ENCODE measurements at places on chromosomes 7 and 10. TPM values are rescaled to one million over a fixed set of nuclear protein-coding genes. Genes with fewer than 3 reads are reported as not detected.

GRCh38 chr10:4006858-4007257 is 221.8 kb upstream of the KLF6 start:
- no peak for DNase-seq

- peak; percentile 63 for DNase-seq
Measured at GRCh38 chr10:103663802-103664201, 170.3 kb downstream of the NEURL1 start.

DNA sequence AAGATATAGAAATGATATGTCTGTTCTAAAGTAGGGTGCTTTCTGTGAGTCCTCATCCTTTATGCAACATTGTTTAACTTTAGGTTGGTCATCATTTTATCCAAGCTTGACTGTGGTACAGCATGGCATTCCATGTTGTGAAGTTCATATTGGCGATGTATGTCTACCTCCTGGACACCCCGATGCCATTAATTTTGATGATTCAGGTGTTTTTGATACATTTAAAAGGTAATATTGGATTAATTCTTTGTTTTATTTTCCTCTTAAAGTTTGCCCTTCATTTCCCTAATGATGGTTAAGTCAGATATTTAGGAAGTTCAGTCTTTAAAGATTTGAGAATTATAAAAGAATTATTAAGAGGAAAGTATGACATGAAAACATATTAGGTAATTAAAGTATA is 21.3 kb downstream of the HBP1 start:
- no peak for DNase-seq

DNA sequence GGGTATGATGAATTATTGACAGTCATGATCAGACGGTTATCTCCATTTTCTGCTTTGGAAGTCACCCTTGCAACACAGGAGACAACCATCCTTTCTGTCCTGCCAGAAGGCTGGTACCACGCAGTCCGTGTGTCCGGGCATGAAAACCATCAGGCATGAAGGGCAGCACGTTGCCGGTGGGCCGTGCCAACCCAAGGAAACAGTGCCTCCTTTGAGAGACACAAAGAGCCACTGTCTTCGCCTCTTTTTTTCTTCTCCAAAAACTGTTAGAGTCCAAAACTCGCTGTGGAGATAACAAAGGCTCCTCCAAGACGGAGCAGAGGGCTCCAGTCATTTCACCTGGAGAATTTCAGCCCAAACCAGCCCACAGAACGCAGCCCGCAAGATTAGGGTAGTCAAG is 60.4 kb upstream of the ARHGAP21 start:
- DNase-seq: no peak

FAM25G gene
- total RNA-seq: not detected

LRRC18 gene
- total RNA-seq: not detected

DNA sequence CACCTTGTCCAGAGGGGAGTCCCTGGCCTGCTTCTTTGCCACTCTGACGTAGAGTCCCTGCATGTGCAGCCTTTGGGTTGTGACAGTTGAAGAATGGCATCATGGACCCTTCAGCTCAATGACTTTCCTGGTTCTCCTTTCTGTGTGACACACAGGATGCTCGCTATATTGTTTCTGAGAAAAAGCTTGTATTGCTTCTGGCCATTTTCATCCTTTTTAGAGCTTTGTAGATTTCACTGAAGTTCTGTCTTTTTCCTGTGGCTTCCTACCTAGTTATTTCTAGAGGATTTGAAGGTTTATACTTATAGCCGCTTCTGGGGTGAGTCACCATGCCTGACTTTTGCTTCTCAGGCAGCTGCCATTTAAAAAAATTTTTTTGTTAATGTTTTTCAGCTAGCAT is 27.0 kb downstream of the SND1 start:
- DNase-seq: no peak

GRCh38 chr10:3468919-3469638 is 296.5 kb upstream of the PITRM1 start:
- DNase-seq: peak; percentile 66

- DNase-seq: peak; percentile 67
Measured at GRCh38 chr10:102133373-102134195, 744 bp downstream of the PPRC1 start.

OR6B1 gene
- not detected for total RNA-seq

- peak; percentile 19 for DNase-seq
Measured at GRCh38 chr7:71752171-71752935, 620.4 kb downstream of the GALNT17 start.

TAS2R4 gene
- total RNA-seq: 0.20 TPM

DNA sequence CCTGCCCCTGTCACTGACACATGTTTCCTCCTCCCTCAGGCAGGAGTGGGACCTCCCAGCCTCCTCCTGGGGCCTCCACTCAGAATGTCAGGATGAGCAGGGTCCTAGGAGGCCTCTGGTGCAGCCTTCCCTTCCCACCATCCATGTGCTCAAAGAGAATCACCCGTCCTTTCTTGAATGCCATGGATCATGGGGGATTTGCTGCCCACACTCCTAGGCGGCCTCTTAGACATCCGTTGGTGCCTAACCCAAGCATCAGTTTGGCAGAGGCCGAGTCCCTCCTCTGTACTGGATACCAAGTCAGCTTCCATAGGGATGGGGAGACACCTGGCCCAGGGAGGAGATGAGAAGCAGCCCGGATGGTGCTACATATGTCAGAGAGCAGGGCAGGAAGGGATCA is 7.0 kb downstream of the NOS3 start:
- no peak for DNase-seq

- no peak for DNase-seq
Measured at GRCh38 chr7:15874774-15875173, 188.3 kb upstream of the MEOX2 start.

MCM10 gene
- 0.17 TPM for total RNA-seq

GRCh38 chr10:78148216-78148960 is 114.7 kb downstream of the RPS24 start:
- DNase-seq: no peak

- DNase-seq: no peak
Measured at GRCh38 chr7:102456327-102456726, 8.3 kb downstream of the ALKBH4 start.

C10orf143 gene
- total RNA-seq: 2.8 TPM

- DNase-seq: peak; percentile 58
Measured at GRCh38 chr10:17643339-17643754, 604 bp upstream of the STAM start.

DNA sequence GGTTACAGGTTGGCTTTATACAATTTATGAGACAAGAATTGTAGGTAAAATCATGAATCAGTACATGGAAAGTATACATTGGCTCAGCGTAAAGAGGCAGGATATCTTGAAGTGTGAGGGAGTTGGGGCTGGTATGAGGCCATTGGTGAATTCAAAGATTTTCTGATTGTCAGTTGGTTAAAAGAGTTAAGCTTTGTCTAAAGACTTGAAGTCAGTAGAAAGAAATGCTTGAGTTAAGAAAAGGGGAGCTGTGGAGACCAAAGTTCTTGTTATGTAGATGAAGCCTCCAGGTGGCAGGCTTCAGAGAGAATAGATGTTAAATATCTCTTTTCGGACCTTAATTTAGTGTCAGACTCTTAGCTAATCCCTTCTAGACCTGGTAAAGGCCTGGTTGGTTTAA is 341.0 kb downstream of the GALNT17 start:
- no peak for DNase-seq

DNA sequence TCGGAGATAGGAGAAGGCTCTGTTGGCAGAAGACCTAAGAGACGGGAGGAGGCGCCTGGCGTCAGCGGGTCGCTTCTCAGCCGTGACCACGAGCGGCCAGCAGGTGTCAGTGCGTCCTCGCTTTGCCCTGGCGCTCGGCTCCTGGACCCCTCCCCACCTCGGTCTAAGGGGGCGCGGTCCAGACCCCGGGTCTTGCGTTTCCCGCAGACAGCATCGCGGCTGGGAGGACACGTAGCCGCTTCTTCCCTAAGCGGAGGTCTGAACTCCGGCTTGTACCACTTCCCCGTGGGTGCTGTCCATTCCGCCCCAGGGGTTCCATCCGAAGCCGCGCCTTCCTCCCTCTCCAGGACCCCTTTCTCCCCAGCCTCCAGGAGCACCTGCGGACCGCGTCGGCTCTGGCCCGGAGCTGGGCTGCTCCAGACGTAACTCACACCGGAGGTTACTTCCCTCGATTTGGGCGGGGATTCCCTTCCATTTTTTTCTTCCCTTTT is 593 bp upstream of the ADRA2A start:
- DNase-seq: peak; percentile 31

DNA sequence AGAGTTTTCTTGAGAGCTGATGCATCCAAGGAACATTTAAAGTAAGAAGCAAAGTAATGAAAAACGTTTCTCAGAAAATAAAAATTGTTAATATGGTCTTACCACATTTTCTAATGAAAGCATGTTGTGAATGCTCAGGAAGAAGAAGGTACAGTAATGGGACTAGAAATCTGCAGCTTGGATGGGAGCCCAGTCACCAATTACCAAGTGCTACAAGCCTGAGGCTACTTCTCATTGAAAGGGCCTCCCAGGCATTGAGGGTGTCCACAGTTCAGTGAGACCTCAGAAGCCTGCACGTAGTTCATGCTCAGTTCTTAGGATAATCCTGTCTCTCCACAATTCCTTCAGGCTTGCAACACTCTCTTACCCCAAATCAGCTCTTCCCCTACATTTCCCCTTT is 17.6 kb downstream of the PTN start:
- no peak for DNase-seq

DNA sequence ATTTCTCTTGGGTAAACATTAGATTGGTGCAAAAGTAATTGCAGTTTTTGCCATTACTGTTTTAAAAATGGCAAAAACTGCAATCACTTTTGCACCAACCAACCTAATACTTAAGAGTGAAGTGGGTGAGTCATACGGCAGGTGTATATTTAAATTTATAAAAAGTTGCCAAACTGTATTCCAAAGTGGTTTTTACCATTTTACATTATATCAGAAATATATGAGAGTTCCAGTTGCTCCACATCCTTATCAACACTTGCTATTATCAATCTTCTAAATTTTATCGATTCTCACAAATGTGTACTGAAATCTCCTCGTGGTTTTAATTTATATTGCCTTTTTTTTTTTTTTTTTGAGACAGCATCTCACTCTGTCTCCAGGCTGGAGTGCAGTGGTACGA is 3.5 kb upstream of the SCRN1 start:
- no peak for DNase-seq

- no peak for DNase-seq
Measured at GRCh38 chr7:107712025-107712424, 31.9 kb upstream of the CBLL1 start.

CARD11 gene
- 0.27 TPM for total RNA-seq

DNA sequence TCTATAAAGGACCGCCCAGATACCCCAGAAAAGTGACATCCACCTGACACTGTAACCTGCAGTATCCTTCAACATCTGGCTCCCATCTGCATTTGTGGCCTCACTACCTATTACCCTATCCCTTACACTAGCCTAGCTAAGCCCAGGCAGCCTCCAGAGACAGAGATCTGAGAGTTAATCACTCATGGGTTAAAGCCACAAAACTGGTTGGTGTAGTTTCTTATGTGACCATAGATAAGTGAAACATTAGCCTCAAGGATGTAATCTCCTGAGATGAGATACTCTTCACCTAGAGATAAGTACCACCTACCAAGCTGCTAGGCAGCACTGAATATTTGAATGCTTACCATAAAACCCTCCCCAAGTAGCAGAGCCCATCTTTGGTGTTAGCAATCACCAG is 35.4 kb downstream of the CTTNBP2 start:
- no peak for DNase-seq

DNA sequence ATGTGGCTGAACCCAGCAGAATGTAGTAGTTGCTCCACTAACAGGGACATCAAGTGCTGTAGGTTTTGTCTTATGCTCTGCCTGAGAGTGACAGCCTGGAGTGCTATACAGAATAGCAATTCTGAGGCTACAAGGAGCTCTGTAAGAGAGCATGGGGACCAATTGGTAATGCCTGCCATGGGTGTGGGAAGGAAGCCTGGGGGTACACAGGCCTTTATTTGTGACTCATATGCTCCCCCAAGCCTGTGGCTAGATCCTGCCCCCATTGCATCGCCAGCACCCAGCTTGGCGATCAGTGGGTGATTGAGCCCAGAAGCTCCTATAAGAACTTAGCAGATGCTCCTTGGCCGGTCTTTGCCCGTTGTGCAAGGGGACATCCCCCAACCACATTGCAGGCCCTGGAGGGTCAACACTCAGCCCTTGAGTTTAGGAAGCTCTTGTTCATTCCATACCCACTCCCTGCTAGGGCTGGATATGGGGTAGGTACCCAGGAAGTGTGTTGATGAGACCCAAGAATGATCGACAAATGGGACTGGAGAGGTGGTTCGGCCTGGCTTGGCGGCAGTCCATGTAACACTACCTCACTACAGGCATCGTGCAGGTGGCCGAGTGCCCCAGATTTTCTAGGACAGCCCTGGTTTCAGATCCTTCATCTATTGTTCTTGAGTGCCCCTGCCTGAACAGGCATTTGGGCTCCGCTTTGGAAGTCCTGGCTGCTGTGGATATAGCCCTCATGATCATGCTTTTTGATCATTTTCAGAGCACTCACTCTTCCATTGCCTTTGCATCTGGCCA is 37.7 kb downstream of the ZMIZ1 start:
- DNase-seq: no peak

CALHM3 gene
- total RNA-seq: not detected

INTS1 gene
- total RNA-seq: 48.3 TPM

PIK3CG gene
- 2.8 TPM for total RNA-seq

GRCh38 chr10:44035474-44036197 is 349.3 kb downstream of the CXCL12 start:
- no peak for DNase-seq

HOXA9 gene
- total RNA-seq: not detected

INSYN2A gene
- total RNA-seq: 0.09 TPM

- no peak for DNase-seq
Measured at GRCh38 chr7:44985900-44986217, 7.0 kb upstream of the MYO1G start.

- peak; percentile 64 for DNase-seq
Measured at GRCh38 chr7:74002474-74003017, 25.4 kb upstream of the ELN start.

DNA sequence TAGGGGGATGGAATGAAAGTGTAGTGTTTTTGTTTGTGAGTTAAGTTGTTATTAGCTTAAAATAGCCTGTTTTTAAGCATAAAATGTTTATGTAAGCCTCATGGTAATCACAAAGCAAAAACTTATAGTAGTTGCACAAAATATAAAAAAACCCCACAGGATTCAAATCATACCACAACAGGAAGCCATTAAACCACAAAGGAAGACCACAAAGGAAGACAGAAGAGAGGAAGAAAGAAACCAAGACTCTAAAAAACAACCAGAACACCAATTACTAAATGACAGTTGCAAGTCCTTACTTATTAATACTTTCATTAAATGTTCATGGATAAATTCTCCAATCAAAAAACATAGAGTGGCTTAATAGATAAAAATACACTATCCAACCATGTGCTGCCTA is 63.6 kb downstream of the ANKRD7 start:
- no peak for DNase-seq

GRCh38 chr10:58590152-58590840 is 77.6 kb downstream of the BICC1 start:
- peak; percentile 22 for DNase-seq

GBX1 gene
- 0.54 TPM for total RNA-seq

- DNase-seq: no peak
Measured at GRCh38 chr10:59627366-59628018, 82.2 kb downstream of the SLC16A9 start.

OR13A1 gene
- total RNA-seq: not detected

GRCh38 chr10:78852466-78853240 is 216.1 kb upstream of the ZMIZ1 start:
- DNase-seq: no peak

GRCh38 chr10:118950997-118951637 is 78.4 kb upstream of the NANOS1 start:
- no peak for DNase-seq

All from heart right ventricle (tissue), 16 donors.